Left ventricle myocardium inferior (tissue), 1 donor: ENCODE measurements at places on chromosomes 5 and 9.

GRCh38 chr9:84371737-84372136, 31.2 kb upstream of the SLC28A3 start:
- H3K4me1 ChIP-seq: no peaks in the 10 kb centered on the region
- DNase-seq: no peak
- no peaks in the 10 kb centered on the region for H3K36me3 ChIP-seq
- H3K4me3 ChIP-seq: no peak overlapping the region

DNA sequence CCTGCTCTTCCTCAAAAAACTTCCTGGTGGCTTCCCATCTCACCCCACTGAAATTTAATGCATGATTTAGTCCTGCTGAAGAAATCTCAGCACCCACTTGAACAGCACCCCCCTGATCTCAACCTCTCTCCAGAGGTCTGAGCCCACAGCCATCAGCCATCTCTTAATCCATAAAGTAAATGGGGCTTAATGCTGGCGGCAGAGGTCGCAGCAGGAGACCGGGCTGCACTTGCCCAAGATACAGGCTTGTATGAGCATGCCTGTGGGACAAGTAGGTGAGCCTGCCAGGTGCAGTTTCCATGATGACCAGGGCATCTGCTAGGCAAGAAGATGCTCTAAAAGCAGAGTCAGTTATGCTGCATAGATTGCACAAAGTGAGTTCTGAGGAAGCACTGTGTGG, 52.4 kb upstream of the CTXN3 start:
- H3K27me3 ChIP-seq: no peaks in the 10 kb centered on the region
- no peak overlapping the region for H3K27ac ChIP-seq

DNA sequence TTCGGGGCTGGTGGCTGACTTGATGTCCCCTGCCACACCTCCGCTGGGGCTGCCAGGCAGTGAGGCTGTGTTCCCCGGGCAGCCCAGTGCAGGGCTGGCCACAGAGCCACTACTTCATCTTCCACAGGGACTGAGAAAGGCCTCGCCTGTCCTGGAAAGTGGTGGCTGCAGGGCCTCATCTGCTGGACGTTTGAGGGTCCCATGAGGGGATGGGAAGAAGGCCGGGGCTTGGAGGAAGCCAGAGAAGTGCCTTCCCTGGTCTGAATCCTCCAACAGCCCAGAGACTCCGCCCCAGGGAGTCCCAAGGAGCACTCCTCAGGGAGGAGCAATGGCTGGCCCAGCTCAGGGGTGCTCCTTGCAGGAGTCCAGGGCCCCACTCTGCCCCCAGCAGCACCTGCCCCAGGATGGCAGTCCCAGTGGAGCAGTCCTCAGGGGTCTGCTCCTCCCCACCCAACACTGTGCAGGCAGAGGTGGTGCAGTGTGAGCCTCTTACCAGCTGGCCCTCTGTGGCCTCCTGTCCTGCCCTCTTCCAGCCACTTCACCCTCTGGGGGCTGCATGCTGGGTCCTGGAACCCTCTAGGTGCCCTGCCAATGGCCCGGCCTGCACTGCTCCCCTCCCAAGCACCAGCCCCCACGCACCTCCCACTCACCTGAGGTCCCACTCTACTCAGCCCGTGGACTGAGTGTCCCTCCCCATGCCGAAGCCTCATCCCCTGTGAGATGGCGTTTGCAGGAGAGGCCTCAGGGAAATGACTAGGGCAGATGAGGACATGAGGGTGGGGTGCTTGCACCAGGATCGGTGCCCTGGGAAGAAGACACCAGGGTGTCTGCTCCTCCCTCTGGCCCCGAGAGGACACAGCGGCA, 47.3 kb upstream of the COL5A1 start:
- no peak overlapping the region for H3K4me3 ChIP-seq
- H3K27ac ChIP-seq: no peak overlapping the region
- DNase-seq: no peak
- no peaks in the 10 kb centered on the region for H3K36me3 ChIP-seq

DNA sequence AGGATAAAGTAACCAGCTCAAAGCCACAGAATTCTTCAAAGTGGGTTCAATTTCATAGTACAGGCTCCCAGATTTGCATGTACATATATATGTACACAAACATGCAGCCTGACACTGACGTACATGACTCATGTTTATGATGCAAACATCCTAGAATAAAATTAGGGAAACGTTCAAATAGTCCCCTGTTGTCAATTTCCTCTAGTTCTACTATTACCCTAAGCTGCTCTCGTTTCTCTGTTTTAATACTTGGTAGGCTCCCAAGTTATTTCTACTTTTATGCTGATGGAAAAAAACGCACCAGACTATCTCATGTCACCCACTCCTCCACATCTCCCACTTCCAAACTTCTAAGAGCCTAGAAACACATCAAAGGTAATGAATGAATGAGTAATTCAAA, 229.7 kb downstream of the EPB41L4A start:
- no peak overlapping the region for H3K4me3 ChIP-seq
- H3K36me3 ChIP-seq: peaks cover 29% of the 10 kb centered on the region
- H3K27me3 ChIP-seq: no peaks in the 10 kb centered on the region
- no peak overlapping the region for H3K27ac ChIP-seq
- no peak for DNase-seq

DNA sequence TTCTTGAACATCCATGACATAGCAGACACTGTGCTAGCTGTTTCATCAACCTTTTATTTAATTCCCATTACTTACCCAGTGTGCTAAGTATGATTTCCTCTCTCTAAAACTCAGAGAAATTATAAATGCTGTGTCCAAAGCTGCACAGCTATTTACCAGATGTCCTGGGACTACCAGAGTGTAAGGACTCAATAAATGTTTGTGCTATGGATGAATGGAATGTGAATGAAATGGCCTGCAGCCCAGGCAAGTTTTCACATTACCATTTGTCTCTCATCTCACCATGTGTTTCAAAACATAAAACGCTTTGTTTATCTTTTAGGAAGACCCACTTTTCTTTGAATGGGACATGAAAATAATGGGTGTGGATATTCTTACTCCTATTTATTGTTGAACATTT, 96.2 kb downstream of the ARHGEF28 start:
- H3K4me3 ChIP-seq: no peak overlapping the region
- no peaks in the 10 kb centered on the region for H3K36me3 ChIP-seq
- H3K4me1 ChIP-seq: peaks cover 14% of the 10 kb centered on the region

DNA sequence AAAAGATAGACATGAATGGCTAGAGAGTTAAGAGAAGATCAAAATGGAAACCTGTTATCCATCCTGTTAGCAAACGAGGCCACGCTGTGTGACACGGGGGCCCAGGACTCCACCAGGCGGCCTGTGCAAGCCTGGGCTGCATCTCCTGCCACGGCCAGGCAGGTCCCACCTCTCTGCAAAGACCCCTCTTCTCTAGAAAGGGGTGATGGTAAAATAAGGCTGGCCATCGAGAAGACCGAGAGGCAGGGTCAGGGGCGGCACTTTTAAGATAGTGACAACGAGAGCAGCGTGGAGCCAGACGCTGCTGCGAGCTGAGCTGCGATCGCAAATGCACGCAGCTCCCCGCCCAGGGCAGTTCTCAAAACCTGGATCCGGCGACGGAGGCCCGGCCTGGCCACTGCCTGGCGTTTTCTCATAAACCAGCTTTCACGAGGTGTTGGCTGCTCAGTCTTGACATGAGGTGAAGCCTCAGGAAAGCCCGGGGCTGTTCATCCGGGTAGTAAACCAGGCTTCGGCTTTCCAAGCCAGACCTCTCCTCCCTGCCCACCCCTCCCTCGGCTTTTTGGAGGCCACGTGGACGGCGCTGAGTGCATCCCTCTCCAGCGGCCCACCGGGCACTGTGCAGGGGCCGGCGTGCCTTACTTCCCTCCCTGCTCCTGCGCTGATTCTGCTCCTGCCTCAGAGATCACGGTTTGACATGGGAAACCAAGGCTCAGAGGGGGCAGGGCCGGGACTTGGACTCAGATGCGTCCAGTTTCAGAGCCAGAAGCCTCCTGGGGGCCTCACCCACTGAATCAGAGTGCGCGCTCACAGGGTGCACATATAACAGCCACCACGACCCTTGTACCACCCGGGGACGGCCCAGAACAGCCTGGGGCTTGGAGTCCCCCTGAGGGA, 151.6 kb upstream of the PHYKPL start:
- peaks cover 72% of the 10 kb centered on the region for H3K27me3 ChIP-seq
- H3K4me1 ChIP-seq: peaks cover 19% of the 10 kb centered on the region
- peak overlapping the region; percentile 43 for H3K4me3 ChIP-seq
- H3K27ac ChIP-seq: no peak overlapping the region

DNA sequence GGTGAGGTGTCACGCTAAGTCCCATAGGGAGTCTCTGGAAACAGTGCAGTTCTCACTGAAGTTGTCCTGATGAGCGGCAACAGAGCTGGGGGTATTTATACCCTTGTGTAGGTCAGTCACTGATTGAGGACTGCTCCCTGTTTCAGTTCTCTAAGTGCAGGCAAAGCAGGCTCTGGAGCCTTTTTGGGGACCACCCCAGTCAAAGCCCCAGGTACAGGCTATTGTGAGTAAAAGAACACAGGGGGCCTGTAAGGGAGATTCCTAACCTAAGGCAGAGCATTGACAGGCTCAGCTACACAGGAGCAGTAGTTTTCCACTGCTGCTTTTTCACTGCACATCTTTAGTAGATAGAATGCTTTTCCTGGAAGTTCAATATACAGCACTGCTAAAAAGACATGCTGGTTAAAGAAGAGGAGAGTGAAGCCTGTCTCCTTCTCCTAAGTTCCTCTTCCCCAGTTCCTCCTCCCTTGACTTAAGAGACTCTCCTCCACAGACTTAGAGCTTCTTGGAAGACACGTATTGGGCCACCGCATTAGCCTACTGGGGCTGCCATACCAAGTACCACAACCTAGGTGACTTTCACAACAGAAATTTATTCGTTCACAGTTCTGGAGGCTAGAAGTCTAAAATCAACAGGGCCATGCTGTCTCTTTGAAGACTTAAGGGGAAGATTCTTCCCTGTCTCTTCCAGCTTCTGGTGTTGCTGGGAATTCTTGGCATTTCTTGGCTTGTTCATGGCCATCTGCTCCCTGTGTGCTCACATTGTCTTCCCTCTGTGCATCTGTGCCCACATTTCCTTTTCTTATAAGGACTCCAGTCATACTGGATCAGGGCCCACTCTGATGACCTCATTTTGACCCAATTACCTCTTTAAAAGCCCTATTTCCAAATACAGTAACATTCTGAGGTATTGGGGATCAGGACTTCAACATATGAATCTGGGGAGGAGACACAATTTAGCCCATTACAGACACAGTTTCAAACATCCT, 221.0 kb downstream of the ESM1 start:
- H3K27me3 ChIP-seq: no peaks in the 10 kb centered on the region
- no peak overlapping the region for H3K27ac ChIP-seq
- DNase-seq: no peak
- peaks cover 14% of the 10 kb centered on the region for H3K4me1 ChIP-seq
- H3K36me3 ChIP-seq: no peaks in the 10 kb centered on the region

- no peaks in the 10 kb centered on the region for H3K27me3 ChIP-seq
- H3K36me3 ChIP-seq: no peaks in the 10 kb centered on the region
- H3K4me3 ChIP-seq: no peak overlapping the region
- DNase-seq: no peak
- no peak overlapping the region for H3K27ac ChIP-seq
These were observed 450.0 kb downstream of the GADD45G start for GRCh38 chr9:90054810-90055209.

DNA sequence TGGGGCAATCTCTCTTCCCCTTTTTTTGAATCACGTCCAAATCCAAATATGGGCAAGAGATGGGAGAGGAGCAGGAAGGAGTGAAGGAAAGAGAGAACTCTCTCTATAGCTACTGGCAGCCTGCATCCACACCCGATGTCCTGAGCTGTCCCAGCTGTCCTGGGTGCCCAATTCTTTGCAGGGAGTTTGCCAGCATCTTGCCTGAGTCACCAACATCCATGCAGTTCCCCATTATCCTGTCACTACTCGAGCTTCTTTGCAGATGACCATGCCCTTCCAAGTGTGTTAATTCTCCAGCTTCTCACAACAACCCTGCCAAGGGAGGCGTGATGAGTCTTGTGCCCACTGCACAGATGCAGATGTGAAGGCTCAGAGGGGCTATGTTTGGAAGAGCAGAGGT, 127.1 kb downstream of the NSG2 start:
- H3K27me3 ChIP-seq: peaks cover 66% of the 10 kb centered on the region
- no peak overlapping the region for H3K27ac ChIP-seq
- H3K4me1 ChIP-seq: no peaks in the 10 kb centered on the region
- DNase-seq: no peak
- no peak overlapping the region for H3K4me3 ChIP-seq
- no peaks in the 10 kb centered on the region for H3K36me3 ChIP-seq

DNA sequence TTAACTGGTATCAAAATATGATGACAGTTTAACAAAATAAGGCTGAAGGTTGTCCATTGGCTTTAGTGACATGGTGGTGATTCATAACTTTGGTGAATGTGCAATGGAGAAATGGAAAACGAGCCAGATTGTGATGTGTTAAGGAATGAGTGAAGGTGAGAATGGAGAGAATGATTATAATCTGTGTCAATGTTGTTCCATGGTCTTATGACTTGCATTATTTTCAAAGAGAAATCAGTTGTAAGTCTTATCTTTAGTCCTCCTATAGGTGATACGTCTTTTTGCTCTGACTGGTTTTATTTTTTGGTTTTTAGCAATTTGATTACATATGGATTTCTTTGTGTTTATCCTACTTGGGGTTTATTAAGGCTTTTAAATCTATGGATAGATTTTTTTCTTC, 12.7 kb downstream of the OR1L6 start:
- no peaks in the 10 kb centered on the region for H3K27me3 ChIP-seq
- H3K4me1 ChIP-seq: no peaks in the 10 kb centered on the region
- no peak overlapping the region for H3K27ac ChIP-seq
- H3K4me3 ChIP-seq: no peak overlapping the region
- no peaks in the 10 kb centered on the region for H3K36me3 ChIP-seq
